Activated CD8-positive, alpha-beta memory T cell treated with anti-CD3 and anti-CD28 coated beads for 4 hours (primary cell): ENCODE measurements at places on chromosomes 6 and 20.

GRCh38 chr6:89858041-89858440 lies 28.4 kb downstream of the CASP8AP2 start:
- DNase-seq: no peak

DNA sequence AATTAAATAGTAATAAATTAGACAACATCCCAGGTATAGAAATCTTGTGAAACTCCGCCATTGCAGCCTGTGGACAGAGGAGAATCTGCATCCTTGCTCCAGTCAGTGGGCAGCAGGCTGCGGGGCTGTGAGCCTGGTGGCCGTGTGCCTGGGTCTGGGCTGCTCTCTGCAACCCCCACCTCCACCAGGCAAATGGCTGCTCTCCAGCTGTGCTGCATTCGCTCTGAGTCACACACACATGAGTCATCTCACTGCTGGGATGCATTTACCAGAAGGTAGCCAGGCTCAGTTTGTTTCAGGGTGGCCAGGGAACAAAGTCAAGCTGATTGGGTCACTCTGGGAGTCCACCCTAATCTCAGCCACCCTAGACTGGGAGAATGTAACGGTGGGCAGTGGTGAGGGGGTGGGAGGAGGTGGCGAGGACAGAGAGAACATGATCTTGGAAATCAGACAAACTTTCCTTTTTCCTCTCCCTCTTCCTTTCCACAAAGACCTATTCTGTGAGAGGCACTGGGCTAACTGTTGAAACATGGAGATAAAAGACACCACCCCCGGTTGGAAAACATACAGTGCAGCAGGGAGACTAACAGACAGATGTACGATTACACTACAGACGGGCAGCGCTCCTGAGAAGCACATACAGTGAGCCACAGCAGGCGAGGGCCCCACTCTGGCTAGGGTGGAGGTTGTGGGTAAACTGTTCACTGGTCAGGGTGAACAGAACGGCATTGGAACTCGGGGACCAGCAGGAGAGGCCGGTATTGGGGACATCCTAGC lies 59.2 kb downstream of the TRAM2 start:
- DNase-seq: no peak

DNA sequence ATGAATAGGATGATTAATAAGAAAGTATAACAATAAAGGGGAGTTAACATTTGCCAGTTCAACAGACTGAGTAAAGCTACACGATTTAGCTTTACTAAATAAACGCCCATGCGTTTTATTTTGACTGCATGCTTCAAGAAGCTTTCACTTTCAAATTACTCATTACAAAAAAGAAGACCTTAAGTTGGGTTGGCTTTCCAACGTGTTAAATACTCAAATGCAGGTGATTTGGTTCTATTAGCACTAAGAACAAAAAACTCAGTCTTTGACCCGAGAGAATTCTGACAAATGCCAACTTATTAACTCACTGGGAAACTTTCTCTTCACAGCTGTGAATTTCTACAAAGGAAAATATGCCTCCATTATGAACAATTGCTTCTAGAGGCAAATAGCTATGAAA lies 24.8 kb downstream of the RNF146 start:
- no peak for DNase-seq

DNA sequence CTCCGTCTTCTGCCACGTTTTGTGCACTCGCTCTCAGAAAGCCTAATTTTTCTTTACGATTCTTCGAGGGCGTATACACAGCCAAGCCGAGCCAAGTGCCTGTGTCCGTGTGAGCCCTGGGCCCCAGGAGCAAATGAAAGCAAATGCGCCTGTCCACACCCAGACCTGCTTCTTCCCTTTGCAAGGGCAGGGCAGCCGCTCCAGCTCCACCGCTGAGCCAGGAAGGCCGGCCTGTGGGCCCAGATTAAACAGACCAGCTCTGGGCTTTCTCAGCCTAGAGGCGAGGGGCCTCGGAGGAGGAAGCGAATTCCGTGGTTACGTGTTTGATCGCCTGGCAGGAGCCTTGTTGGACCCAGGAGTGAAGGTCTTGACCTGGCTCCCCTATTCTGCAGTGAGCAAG lies 184.6 kb downstream of the SMOC2 start:
- DNase-seq: no peak

DNA sequence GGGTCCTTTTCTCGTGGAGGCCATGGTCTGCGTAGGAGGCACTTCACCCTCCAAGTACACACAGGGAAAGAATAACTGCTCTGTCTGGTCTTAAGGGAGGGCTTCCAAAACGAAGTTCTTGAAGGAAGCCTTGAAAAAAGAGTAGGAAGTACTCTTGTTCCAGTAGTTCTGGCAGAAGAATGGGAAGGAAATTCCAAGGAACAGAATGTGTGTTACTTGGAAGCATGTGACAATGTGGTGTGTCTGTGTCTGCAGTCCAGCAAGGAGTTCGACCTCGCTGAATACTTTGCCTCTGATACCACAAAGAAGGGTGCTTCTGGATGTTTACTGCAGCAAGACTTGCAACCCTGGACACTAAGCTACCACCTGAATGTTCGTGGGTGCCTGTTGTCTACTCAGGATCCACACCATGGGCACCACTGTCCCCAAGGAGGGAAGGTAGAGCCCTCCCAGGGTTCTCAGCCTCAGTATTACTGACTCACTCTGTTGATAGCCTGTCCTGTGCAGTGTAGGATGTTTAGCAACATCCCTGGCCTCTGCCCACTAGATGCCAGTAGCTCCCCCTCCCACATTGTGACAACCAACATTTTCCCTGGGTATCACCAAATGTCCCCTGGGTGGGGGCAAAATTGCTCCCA lies 471.6 kb upstream of the CDH4 start:
- DNase-seq: no peak

DNA sequence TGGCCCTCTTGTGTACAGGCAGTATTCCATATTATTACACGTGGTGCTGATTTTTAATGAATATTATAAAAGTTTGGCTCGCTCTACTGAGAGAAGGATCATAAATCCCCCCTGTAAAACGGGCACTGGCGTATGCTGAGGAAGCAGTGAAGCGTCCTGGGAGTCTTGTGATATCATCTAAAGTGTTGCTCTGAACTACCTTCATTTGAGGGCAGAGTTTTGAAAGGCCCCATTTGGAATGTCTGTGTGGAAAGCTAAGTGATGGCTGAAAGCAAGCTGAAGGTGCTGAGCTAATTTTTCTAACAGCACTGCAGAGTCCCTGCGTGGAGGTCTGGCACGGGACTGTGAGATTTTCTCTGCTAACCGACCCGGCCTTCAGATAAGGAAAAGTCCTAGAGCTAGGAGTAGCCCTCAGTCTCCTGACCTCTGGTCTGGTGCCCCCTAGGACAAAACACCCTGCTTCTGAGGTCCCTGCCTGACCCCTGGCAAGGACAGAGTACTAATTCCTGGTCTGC lies 1.3 kb upstream of the BACH2 start:
- DNase-seq: no peak

GRCh38 chr6:11248974-11249761 lies 16.7 kb upstream of the NEDD9 start:
- no peak for DNase-seq

DNA sequence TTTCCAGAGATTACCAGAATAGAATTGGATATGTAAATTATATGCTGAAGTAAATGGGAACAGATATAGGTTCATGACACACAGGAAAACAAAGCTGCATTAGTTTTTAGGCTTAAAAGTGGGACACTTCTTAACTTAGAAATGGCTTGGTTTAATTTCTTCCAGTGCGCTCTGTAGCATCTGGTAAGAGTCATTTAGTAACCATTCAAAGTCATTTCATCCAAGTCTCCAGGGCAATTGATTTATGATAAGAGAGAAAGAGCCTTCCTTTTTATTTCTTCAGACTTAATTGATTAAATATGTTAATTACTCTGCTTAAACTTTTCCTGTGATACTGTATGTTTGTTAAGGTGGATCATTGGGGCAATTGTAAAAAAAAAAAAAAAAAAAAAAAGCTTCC lies 368.0 kb downstream of the DOK5 start:
- no peak for DNase-seq

GRCh38 chr20:35111141-35111888 lies 18.7 kb upstream of the TRPC4AP start:
- no peak for DNase-seq

DNA sequence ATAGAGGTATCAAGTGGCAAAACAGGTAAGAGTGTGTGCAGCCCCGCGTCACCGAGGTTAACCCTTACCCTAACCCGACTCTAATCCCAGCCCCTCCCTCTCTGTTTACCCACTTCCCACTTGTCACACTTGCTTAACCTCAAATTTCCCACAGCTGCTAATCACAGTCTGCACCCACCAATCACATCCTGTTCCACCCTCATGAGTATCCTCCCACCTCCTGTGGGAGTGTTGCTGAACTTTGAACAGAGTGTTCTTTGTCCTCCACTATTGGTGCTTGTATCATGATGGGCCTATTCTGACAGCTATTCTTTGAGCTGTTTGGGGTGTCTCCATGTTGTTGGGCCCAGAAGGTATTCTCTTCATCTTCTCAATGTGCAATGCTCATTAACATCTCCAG lies 487.8 kb downstream of the PTPRT start:
- no peak for DNase-seq

- DNase-seq: no peak
Measured at GRCh38 chr6:143058987-143059386, 1.7 kb upstream of the AIG1 start.

DNA sequence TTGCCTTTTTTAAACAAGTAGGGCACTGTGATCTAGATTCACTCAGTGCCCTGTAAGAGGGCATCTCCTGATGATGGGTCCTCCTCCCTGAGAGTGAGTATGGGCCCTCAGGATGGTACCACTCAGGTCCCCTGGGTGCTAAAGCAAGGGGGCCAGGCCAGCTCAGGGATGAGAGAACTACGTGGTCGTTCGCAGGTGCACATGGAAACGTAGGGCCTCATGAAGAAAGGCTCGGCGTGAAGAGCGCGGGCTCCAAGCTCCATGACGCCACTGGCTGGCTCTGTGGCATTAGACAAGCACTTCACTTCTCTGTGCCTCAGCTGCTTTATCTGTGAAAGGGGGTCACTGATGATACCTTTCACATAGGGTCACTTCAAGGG lies 50.7 kb downstream of the SYNJ2 start:
- DNase-seq: no peak

- no peak for DNase-seq
Measured at GRCh38 chr6:53483423-53484353, 61.2 kb downstream of the GCLC start.

GRCh38 chr6:114020196-114020595 lies 49.2 kb upstream of the HDAC2 start:
- no peak for DNase-seq

- DNase-seq: no peak
Measured at GRCh38 chr6:140669321-140669720, 1294.9 kb upstream of the CITED2 start.

- no peak for DNase-seq
Measured at GRCh38 chr6:12148317-12148801, 136.2 kb downstream of the HIVEP1 start.
